ENCODE measurements at places on chromosomes 1 and 21. TPM values are rescaled to one million over a fixed set of nuclear protein-coding genes. Genes with fewer than 3 reads are reported as not detected.

GRCh38 chr21:37263827-37264600 is 3.1 kb downstream of the VPS26C start:
- no peak overlapping the region for H3K27ac ChIP-seq
- H3K4me3 ChIP-seq = peak overlapping the region; percentile 66
- H3K36me3 ChIP-seq = no peaks in the 10 kb centered on the region
- H3K27me3 ChIP-seq = no peaks in the 10 kb centered on the region
- peaks cover 40% of the 10 kb centered on the region for H3K4me1 ChIP-seq

DNA sequence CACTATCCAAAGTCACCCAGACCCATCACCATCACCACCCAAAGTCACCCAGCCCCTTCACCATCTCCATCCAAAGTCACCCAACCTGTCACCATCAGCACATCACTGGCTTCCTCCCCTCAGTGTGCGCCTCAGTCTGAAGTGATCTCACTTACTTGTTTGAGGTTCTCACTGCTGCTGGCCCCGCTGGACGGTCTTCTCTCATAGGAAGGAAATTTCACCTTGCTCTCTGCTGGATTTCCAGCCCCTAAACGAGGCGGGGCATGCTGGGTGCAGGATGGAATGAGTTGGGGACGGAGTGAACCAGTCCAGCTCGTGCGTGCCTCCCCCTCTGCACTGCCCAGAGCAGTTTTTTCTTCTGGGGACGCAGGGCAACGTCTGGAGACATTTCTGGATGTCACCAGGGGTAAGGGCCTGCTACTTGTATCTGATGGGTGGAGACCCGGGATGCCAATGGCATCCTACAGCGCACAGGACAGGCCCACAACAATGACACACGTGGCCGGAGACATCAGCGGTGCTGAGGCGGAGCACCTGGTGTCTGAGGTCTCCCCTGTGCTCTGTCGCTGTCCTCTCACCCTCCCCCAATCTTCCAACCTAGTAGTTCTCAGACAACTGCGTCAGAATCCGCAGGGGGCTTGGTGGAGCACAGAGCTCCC is 38.6 kb downstream of the PDE9A start:
- no peaks in the 10 kb centered on the region for H3K4me1 ChIP-seq
- no peak overlapping the region for H3K27ac ChIP-seq
- peaks cover 10% of the 10 kb centered on the region for H3K36me3 ChIP-seq
- no peak overlapping the region for H3K4me3 ChIP-seq
- no peaks in the 10 kb centered on the region for H3K27me3 ChIP-seq

DNA sequence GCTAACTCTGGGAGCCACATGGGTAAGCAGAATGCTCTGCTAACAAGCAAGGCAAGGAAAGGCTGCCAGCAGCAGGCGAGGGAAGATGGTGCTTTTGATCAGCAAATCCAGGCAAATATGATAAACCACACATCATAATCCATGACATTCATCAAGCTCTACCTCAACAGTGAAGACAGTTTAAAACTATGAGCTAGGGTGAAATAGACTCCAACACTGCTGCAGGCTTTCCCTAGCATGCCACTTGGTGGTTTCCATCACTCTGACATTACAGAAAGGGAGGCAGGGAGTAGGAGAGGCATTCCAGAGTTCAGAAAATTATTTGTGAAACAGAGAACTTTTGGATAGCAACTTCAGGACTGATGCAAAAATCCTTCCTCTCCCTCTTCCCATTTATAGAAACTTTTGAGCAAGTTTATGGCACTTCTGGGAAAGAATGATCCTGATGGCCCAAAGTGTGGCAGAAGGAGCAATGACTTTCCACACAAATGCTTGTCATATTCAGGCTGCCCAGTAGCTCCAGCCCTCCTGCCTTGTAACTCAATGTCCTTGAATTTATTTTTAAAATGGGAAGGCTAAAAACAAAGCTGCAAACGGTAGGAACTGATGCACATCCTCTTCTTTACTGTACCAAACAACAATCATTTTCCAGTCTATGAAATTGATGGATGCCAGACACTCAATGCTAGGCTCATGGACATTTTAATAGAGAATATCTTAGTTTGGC is 70.8 kb downstream of the SMYD2 start:
- H3K36me3 ChIP-seq = peaks cover 25% of the 10 kb centered on the region
- no peak overlapping the region for H3K27ac ChIP-seq
- H3K4me3 ChIP-seq = no peak overlapping the region
- H3K4me1 ChIP-seq = peaks cover 14% of the 10 kb centered on the region
- DNase-seq = no peak

DNA sequence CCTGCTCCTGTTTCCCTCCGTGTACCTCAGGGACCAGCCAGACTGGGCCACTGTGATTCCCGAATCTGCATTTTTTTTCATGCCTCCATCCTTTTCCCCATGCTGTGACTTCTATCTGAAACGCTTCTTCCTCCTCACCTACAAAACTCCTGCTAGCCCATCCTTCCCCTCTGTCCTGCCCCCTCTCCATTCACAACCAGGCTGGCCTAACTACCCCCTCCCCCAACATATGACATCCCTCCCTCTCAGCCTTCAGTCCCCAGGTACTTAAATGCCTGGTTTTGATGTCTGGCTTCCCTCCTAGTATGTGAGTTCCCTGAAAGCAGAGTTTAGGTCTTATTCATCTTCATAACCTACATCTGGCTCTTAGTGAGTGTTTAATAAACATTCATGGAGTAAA is 82.7 kb downstream of the TAS1R2 start:
- no peaks in the 10 kb centered on the region for H3K36me3 ChIP-seq
- no peak overlapping the region for H3K4me3 ChIP-seq
- H3K27ac ChIP-seq = no peak overlapping the region
- DNase-seq = no peak
- H3K4me1 ChIP-seq = no peaks in the 10 kb centered on the region

DNA sequence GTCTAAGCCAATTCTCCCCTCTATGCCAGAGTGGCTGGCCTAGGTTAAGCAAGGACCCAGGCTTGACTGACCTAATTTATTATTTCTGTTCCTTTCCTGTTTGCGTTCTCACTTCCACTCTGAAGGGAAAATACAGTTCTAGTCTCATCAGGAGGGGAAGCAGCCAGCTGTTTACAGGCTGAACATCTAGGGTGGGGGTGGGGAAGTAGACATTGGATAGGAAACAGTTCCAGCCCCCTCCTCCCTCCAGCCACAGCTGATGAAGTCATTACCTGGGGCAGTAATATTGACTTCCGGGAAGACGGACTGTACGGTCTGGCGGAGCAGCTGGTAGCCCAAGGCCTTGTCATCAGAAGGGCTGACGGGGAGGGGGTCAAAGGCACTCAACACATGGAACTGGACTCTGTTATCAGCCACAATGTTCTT is 17.6 kb downstream of the PM20D1 start:
- peaks cover 7% of the 10 kb centered on the region for H3K4me1 ChIP-seq
- H3K4me3 ChIP-seq = no peak overlapping the region
- no peak overlapping the region for H3K27ac ChIP-seq
- peaks cover 3% of the 10 kb centered on the region for H3K36me3 ChIP-seq

DNA sequence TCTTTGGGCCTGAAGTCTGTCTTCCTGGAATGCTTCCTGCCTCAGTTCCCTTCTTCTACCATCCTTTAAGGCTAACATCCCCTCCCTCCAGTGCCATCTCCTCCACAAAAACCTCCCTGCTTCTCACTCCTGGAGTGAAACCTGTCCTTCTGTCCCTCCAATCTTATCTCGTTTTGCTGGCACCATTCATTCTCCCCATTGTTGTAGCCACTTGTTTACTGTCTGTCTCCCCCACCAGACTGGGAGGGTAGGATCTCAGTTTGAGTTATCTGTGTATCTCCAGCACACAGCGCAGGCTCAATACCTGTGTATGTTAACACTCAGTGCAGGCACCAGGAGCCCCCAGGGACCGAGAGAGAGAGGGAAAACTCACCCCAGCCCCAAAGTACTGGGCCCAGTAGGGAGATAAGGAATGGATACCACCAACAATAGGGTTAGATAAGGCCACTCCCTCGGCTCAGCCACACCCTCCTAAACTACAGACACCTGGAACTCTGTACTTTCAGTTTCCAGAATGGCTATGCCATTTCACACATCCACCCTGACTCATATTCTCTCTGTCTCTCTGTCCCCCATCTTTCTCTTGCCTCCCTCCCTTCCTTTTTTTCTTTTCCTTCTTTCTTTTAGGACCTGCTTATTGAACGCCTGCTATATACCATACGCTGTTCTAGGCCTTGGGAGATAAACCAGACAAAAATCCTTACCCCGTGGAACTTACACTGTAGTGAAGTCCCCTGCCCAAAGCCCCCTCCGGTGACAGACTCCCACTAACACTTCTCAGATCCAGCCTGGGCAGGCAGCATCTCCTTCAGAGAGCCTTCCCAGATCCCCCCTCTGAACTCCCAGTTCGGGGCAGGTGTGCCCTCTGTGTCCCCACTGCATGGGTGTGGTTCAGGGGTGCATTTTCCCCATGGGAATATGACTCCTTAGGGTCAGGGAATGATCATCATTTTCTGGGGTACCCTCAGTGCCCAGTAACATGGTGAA is 3.3 kb upstream of the SSBP3 start:
- DNase-seq = no peak
- H3K27me3 ChIP-seq = no peaks in the 10 kb centered on the region
- peak overlapping the region; percentile 59 for H3K27ac ChIP-seq
- peak overlapping the region; percentile 45 for H3K4me3 ChIP-seq

The SHE gene
- total RNA-seq = 0.19 TPM

- no peak overlapping the region for H3K4me3 ChIP-seq
- no peaks in the 10 kb centered on the region for H3K27me3 ChIP-seq
- no peak overlapping the region for H3K27ac ChIP-seq
- H3K4me1 ChIP-seq = no peaks in the 10 kb centered on the region
- DNase-seq = no peak
These were observed 27.8 kb downstream of the LRRC7 start for GRCh38 chr1:69595486-69595885.

The CELA3A gene
- total RNA-seq = not detected

DNA sequence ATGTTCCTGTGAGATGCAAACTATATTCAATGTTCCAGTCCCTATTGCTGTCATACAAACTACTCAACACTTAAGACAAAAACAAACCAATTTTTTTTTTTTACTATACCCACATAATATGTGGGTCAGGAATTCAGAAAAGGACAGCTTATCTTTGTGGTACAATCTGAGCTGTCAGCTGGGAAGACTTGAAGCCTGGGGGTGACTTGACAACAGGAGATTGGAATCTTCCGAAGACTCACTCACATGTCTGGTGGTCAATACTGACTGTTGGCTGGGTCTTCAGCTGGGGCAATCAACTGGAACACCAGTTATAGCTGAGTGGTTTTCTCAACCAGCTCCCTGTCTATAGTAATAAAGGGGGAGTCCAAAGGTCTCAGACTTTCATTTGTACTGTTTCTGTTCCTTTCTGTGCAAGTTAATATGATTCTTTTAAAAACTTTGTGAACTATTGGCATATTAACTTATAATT is 81.7 kb upstream of the ATP1B1 start:
- H3K27ac ChIP-seq = no peak overlapping the region
- H3K4me3 ChIP-seq = no peak overlapping the region
- no peak for DNase-seq
- no peaks in the 10 kb centered on the region for H3K4me1 ChIP-seq
- no peaks in the 10 kb centered on the region for H3K36me3 ChIP-seq

The CD34 gene
- 0.26 TPM for total RNA-seq

- H3K27me3 ChIP-seq = peaks cover 24% of the 10 kb centered on the region
- DNase-seq = no peak
- H3K4me3 ChIP-seq = no peak overlapping the region
- H3K4me1 ChIP-seq = no peaks in the 10 kb centered on the region
- H3K27ac ChIP-seq = no peak overlapping the region
- no peaks in the 10 kb centered on the region for H3K36me3 ChIP-seq
These were observed 74.6 kb downstream of the CAMK2N1 start for GRCh38 chr1:20411196-20411980.

DNA sequence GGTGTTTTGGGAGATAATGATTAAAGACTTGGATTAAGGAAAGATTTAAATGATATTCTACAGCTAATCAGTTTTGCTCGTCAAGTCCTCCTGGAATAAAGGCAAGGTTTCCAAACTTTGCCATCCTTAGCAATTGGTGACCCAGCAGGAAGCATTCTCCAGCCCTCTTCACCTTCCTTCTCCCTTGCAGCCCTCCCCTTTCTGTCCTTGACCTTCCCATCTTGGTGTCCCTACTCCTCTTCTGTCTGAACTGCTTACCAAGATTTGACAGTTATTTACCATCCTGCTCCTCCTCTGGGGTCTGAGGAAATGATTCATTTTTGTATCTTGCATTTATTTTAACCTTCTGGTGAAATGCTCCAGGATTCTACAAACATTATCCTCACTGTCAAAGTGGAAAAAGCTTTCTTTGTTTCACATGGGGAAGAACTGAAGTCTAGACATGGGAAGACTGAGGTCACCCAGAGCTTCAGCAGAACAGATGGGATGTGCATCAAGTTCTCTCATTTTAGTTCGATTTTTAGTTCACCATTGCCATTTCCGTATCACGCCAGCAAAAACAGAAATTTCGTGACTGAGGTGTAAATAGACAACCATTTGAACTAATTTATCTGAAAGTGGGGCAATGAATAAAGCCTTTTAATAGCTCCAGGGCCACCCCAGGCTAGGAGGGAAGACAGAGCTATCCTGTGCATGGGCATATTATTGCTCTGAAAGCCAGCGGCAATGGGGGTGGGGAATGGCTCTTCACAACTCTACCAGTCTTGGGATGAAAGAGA is 504.4 kb upstream of the PLXNA2 start:
- no peaks in the 10 kb centered on the region for H3K27me3 ChIP-seq
- no peak overlapping the region for H3K27ac ChIP-seq
- no peaks in the 10 kb centered on the region for H3K4me1 ChIP-seq
- no peak for DNase-seq
- no peak overlapping the region for H3K4me3 ChIP-seq

The RGS1 gene
- total RNA-seq = not detected

DNA sequence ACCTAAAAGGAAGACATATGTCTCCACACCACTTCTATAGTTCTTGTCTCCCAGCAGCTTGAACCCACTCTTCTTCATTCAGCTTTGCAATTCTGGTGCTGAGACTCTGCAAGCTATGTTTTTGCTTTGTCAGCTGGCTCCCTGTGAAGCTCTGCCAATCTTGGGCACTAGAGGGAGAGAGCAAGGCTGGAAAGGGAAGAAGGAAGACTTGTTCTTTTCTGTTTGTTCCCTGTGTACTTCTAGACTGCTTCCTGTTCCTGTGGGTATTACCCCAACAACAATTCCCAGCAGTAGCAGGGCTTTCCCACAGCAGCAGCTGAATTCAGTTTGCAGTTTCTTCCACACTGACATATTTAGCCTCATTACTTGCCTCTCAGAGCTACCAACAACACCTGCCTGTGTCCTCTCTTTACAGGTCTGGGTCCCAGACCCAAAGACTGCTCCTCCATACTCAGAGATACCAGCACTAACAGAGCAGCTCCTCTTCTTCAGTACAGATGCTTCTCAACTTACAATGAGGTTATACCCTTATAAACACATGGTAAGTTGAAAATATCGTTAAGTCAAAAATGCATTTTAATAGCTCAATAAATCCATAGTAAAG is 275.2 kb upstream of the NEGR1 start:
- H3K4me3 ChIP-seq = no peak overlapping the region
- no peak overlapping the region for H3K27ac ChIP-seq
- no peak for DNase-seq
- no peaks in the 10 kb centered on the region for H3K27me3 ChIP-seq
- no peaks in the 10 kb centered on the region for H3K4me1 ChIP-seq
